ENCODE measurements at places on chromosomes 7 and 10.

DNA sequence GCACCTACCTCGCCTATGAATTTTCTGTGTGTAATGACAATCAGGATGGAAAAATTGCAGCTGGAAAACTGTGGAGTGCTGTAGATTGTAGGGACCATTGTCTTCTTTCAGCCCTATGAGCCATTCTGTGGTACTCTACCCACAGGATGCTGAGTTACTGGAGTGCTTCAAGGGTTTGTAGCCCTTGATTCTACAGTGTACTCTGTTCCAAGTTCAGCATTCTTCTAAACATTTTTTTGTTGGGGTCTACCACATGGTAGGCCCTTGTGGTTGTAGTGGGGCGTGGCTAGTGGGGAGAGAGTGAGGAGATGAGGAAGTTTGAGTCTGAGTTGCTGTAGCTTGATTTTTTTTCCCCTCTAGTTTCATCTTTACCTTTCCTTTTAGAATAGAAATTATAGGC is 33.5 kb downstream of the REEP3 start:
- DNase-seq, result no peak

DNA sequence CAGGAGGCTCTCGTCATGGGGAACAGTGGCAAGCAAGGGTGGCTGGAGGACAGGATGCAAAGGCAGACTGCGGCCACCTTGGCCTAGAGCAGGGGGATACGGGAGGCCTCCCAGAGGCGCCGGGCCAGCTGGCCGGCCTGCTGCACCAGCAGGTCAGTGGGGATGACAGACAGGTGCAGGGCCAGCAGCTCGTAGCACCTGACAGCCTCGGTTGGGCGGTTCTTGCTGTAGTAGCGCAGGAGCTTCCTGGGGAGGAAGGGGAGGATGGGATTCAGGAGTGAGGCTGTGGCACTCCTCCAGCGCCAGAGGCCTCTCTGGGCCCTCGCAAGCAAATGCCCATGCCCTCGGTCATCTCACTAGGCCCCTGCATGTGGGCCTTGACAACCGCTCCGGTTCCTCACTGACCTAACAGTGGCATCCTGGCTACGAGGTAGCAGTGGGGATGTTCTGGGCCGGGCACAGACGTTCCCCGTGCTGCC is 2.5 kb upstream of the PYROXD2 start:
- no peak for DNase-seq

- DNase-seq, result no peak
These were observed 31.6 kb downstream of the TMEM120A start for GRCh38 chr7:75962607-75963380.

DNA sequence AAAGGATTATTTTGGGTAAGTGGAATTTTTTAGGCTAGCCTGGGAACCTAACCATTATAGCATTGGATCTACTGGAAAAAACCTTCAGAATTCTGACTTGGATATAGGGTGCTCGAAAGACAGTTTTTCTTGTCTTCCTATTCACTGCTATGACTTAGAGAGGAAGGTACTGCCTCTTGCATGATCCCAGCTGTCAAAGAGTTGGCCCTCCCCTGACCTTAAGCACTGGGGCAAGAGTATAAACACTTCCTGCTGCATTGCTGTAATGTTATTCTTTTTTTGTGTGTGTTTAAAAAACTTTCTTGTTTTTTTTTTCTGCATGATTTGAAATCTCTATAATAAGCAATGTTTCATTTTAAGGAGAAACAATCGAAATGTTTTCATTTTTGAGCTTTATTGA is 113.0 kb downstream of the LRMDA start:
- no peak for DNase-seq

GRCh38 chr7:64993901-64994300 is 3.1 kb upstream of the ZNF117 start:
- DNase-seq, result no peak

DNA sequence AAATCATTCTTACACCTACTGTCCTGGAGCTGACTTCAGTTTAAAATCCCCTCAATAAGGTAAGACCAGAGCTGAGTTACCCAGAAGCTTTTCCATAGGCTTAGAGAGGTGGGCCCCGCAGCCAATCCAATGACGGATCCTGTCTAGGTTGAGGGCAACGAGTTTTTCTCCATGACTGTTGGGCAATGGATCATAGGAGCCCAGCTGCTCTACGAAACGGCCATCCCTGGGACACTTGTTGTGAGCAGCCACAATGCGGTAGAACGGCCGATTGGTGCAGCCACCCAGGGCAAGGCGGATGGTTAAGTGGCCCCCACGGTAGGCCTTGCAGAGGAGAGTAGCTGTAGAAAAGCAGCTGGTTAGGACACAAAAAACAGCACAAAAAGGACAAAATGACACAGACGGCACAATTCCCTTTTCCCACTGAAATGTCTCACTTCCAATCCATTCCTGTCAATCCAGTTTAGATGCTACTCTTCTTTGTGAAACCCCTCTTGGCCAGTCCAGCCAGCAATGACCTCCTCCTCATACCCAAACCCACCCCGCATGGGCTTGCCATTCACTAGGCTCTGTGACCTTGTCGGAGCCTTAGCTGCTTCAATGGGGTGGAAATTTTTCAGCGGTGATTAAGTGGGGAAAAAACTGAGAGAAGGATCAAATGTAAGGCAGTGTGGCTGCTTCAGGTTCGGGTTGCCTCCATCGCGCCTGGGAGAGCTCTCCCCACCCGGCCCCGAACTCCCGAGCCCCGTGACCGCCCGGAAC is 580 bp downstream of the MRPS16 start:
- DNase-seq, result no peak

GRCh38 chr10:31036209-31036608 is 4.5 kb upstream of the ZNF438 start:
- DNase-seq, result no peak

DNA sequence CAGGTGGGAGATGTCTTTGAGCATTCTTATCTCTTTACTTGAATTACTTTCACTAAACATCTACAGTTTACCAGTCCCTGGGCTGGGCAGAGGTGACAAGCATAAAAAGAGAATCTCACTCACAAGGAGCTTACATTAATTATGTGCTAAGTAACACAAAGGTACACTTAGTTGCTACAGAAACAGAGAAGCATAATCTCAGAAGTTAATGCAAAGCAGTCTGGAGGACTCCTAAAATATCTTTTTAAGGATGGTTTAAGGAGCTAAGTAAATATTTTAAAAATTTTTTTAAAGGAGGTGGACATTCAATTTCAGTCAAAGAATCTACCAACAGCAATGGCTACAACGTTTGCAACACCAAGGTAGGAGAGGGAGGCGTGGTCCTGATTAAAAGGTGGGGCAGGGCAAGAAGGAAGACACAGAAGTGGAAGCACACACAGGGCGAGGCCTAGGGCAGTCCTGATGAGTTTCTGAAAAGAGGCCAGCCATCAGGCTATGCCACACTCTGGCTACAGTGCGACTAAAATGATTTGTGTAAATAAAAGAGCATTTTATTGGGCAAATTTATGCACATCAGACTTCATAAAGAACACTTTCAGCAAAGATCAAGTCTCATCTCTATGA is 5.3 kb downstream of the LARP4B start:
- no peak for DNase-seq

DNA sequence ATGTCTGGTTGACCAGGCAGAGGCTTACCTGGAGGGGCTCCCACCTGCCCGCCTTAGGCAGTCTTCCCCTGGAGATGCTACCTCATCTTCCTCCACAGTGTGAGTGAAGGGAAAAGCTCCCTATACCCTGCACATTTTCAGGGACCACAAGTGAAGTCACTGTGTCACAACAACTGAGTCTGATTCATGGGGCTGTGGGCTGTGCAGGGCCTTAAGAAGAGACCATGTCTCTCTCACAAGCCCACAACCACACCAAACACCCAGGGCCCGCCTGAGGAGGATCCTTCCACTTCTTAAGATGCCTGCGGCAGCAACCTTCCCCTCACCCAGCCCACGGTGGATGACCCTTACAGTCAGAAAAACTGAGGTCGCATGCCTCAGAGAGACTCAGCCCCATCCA is 118.3 kb downstream of the KMT2E start:
- DNase-seq, result no peak

DNA sequence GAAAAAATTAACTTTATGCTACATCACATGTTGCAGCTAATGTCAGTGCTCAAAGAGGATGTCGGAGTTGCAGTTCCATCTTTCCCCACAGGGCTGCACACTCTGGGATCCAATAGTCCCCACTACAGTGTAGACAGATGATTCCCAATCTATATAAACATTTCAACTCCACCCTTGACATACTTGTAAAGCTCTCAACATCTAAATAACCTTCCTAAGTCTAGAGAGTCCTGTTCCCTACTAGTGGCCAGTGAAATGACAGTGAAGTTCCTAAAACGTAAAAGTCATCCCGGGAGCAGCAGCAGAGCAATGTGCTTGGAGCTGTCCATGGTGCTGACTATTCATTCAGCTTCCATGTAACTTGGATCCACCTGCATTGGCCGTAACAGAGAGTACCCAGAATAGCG is 145.1 kb downstream of the GRM8 start:
- DNase-seq, result peak; percentile 63

DNA sequence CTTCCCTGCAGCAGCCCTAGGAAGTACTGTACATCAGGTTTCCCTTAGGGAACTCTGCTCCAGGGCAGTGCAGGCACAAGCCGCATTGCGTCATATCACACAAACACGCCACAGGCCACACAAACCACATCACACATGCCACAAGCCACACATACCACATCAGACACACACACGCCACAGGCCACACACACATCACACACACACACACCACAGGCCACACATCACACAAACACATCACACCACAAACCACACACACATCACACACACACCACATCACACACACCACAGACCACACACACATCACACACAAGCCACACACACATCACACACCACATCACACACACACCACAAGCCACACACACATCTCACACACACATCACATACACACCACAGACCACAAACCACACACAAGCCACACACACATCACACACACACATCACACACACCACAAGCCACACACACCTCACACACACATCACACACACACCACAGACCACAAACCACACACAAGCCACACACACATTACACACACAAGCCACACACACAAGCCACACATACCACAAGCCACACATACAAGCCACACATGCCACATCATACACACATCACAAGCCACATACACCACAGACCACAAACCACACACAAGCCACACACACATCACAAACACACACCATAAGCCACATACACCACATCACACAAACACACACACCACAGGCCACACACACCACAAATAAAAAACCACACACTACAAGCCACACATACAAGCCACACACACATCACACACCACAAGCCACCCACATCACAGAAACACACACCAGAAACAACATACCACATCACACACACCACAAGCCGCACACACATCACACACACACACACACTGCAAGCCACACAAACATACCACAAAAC is 53.4 kb downstream of the TMEM209 start:
- DNase-seq, result no peak

- DNase-seq, result no peak
These were observed 180.6 kb downstream of the LRMDA start for GRCh38 chr10:75611993-75612372.

GRCh38 chr7:123499211-123499970 is 35.0 kb downstream of the IQUB start:
- no peak for DNase-seq

DNA sequence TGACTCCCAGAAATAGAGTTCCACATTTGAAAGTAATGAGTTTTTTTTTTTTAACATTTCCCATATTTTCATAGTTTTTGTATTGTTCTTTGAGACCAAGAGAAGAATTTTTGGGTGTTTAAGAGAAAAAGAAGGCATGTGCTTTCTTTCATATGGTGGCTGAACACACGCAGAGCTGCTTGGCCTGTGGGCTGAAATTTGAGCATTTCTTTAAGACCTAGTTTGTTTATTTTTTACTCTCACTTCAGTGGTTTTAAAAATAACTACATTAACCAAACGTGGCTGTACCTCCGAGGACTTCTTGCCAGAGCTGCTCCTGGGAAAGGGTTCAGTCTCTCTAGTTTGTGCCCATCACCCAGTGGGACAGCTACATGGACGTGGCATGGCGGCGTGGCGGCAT is 58.3 kb downstream of the INPP5A start:
- no peak for DNase-seq

DNA sequence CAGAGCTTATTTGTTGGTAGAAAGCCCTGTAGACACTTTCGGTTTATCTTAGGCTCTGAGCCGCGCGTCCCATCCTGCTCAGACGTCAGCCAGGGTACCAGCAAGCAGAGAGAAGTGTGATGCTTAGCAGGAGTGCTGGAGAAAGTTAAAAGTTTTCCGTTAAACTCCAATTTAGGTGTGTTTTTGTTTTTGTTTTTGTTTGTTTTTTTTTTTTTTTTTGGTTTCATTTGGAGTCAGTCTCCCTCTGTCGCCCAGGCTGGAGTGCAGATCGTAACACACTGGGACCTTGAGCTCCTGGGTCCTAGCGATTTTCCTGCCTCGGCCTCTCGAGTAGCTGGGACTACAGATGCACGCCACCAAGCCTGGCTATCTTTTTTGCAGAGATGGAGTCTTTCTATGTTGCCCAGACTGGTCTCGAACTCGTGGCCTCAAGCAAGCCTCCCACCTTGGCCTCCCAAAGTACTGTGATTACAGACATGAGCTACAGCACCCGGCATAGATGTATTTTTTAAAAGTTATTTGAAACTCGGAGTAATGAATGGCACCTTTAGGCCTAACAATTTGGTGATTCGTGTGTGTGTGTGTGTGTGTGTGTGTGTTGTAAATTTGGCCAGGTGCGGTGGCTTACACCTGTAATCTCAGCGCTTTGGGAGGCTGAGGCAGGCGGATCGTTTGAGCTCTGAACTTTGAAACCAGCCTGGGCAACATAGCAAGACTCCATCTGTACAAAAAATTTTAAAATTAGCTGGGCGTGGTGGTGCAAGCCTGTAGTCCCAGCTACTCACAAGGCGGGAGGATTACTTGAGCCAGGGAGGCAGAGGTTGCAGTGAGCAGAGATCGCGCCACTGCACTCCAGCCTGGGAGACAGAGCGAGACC is 1.3 kb upstream of the HIP1 start:
- no peak for DNase-seq

DNA sequence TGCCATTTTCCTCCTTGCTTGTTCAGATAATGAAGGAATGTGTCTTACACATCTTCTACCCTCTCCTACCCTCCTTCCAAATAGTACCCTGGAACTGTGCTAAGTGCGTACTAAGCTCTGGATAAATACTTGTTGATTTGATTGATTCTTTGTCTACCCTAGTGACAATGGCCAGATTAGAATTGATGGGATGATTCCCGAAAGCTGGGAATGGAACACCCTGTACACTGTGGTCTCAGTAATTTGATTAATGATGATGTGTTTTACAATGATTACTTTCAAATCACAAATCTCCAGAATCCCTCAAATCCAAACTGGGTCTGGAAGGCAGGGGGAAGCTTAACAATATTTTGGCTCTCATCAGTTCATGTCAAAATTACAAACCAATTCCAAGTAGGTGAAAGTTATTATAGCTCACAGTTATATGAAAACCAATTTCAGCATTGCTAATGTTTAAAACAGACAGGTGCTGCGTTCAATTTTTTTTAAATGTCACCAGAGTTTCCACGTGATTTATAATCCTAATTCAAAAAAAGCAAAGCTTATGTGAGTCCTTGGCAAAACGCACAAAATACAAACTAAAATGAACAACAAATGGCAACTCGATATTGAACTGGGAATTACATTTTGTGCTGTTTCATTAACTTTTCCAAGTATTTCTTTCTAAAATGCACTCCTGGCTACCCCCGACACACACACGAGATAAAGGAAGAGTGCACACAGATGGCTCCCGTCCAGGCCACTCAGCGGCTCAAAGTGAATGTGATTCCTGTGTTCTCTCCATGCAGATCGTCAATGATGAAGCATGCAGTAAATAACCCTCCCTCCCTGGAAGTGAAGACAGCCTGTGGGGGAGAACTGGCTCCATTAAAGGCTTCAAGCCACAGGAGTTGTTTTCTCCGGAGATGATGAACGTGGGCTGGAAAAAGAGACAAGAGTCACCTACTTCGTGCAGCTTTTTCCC is 21.7 kb upstream of the ADRB1 start:
- no peak for DNase-seq

Measured in globus pallidus (tissue), 1 donor.